ENCODE measurements at places on chromosomes 5 and 9.

DNA sequence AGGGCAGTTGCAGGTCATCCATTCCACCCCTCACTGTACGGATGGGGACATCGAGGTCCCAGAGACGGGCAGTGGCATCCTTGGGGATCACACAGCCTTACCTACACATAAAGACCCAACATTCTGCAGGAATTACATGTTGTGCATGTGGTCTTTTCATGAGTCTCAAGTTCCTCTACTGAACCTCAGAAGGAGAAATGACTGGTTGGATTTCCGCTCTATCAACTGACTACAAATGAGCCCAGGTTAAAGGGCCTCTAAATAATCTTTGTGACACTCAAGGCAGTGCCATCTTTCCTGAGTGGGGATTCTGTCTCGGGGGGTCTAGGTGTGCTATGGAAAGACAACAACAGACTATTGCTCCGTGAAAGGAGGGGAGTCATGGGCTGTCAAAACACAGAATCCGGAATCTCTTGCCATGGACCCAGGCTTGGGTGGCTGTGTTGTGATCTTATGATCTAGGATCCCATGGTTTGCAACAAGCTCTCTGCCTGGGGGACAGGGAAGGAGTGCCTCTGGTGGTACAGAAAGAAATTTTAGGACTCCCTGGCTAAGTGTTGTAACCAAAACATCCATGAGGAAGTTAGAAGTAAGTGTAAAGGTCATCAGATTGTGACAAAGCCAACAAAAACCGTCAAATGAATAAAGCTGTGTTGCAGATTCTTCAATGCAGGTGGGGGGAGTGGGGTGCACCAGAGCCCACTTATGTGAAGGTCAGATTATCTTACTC lies 1.9 kb upstream of the SLC31A2 start:
- no peak for DNase-seq

DNA sequence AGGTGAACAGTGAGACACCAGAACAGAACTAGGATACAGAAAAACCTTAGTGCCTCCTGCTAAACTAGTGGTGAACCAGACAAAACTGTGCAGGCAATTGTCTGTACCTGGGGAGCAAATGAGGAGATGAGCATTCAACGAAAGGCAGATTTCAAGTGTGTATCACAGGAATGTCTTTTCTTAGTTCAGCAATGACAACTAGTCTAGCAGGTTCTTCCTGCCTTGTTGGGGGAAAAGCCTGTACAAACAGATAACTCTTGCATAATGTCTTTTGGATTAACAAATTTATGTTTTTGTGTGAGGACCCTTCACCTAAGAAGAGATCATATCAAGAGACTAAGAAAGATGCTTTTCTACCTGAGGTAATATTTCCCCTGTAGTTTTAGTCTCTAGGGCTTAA lies 21.8 kb upstream of the DENND4C start:
- DNase-seq = no peak

GRCh38 chr5:173950829-173951228 lies 38.1 kb upstream of the C5orf47 start:
- no peak for DNase-seq

- DNase-seq = no peak
Measured at GRCh38 chr5:24623624-24624023, 21.2 kb downstream of the CDH10 start.

GRCh38 chr9:80085668-80086067 lies 513.9 kb downstream of the TLE4 start:
- no peak for DNase-seq
